ENCODE measurements at places on chromosomes 2 and 18.

DNA sequence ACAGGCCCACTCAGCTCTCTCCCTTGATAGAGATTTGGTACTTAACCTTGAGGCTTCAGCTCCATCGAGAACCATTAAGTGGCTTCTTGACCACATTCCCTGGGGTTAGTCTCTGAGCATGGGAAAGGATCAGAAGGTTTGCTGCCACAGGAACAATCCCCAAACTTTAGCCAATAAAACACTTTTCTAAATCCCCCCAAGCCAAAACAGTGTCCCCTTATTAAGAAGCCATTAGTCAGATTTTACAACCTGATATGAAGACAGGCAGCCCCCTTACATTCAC lies 37.7 kb upstream of the SLC8A1 start:
- no peak for DNase-seq

DNA sequence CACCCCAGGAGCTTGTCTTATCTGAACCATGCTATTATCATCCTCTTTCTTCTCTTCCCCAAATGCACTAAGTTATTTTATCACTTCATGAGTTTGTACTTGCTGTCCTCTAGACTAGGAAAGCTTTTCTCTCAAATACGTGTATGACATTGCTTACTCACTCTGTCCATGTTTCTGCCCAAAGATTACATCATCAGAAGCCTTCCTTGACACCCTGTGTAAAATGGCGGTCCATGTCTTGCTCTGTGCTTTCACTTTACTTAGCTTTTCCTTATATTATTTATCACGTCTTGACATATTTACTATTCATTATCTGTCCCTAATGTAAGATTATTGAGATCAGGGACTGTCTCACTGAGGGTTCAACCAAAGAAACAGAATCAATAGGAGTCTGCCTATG lies 196.1 kb upstream of the ZEB2 start:
- DNase-seq = no peak

GRCh38 chr2:55452879-55453278 lies 33.2 kb upstream of the CCDC88A start:
- DNase-seq = no peak

DNA sequence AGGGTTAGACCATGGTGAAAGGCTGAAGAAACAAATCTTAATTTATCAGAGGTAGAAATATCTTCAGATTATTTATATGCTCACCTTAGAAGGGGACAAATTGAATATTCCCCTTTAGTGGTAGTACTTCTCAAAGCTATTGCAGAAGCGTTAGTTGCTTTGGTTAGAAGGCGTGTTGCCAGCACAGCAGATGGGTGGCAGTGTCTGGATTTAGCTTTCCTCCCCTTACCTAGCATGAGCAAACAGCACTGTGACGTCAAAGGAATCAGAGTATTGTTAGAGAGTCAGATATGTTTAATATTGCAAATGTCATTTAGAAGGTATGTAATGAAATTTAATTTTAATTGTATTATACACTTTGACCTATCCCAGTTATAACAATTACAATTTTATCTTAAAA lies 27.2 kb upstream of the GALR1 start:
- DNase-seq = no peak

DNA sequence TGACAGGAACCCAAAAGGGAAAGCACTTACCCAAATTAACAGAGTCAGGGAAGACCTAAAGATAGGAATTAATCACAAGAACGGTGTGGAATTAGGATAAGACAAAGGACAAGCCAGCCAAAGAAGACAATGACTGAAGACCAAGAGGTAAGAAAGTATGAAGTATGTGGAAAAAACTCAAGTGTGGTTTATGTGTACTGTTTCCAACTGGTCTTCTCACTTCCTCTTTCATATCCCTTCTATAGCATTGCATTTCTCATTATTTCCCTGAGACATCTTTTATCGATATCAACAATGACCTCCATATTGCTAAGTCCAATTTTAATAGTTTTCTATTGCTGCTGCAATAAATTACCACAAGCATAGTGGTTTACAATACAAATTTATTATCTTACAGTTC lies 313.5 kb upstream of the SLC39A10 start:
- no peak for DNase-seq

- peak; percentile 83 for DNase-seq
Measured at GRCh38 chr18:24118750-24119577, 19.9 kb upstream of the CABYR start.

DNA sequence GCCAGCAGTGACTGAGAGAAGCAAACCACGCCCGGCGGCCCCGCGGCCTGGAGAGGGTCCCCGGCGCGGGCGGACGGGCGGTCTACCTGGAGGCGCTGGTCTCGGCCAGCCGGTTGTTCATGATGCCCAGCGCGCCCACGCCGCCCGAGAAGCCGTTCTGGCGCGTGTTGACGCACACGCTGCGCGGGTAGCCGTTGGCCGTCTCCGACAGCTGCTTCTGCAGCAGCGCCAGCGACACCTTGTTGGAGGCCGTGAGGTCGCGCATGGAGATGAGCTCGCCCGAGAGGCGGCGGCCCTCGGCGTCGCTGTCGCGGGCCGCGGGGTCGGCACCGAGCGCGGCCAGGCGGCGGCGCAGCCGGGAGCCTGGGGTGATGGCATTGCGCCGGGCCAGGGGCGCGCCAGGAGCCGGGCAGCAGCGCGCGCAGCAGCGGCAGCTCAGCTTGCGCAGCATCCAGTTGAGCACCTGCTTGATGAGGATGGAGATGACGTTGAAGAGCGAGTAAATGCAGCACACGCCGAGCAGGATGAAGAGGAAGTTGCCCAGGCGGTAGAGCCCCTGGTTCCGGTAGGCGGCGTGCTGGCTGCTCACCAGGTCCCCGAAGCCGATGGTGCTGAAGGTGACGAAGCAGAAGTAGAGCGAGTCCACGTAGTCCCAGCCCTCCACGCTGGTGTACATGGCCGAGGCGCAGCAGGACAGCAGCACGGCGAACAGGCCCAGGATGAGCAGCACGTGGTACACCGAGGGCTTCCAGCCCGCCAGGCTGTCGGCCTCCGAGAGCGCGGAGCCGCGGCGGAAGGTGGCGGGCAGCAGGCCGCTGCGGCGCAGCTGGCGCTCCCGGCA lies 118.1 kb downstream of the MSH2 start:
- DNase-seq = peak; percentile 80

- no peak for DNase-seq
Measured at GRCh38 chr2:76711490-76711889, 810.7 kb downstream of the LRRTM4 start.

DNA sequence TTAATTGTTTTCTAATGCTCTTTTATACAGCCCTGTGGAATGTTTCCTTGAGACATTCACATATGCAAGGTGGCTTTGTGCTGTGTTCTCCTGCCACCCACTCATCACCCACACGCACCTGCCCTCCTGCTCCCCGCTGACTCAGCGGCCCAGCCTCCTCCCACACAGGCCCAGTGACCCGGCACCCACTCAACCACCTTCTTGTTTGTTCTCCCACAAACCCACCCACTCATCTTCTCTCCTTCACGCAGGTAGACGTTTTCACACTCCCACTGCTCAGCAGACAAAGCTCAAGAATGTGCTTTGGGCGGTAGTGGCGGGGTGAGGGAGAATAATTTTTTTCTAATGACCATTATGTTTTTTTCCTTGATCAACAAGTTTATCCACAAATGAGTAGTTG lies 28.6 kb upstream of the NEMP2 start:
- peak; percentile 15 for DNase-seq

DNA sequence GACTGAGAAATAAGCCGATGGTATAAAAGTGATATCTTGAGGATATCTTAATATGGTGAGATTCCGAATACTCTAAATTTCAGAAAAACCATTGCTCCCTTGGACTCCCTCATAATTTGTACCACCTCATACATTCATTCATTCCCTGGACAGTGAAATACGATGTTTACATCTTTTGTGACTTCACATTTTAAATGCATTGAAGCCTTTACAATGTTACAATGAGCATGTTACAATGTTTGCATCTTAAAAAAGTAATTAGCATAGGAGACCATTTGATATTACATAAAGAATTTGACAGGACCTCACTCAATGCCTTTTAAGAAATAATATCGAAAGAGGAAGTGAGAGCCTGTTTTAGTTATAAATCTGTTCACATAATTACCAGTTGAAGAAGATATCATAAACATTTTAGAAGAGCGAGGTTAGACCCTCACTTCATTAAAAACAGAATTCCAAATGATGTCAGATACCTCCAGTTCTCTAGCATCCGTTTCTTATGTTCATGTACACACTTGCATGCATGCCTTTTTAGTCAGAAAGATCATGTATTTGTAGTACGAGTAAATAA lies 372.0 kb downstream of the ARHGAP15 start:
- DNase-seq = no peak

GRCh38 chr2:227888289-227888688 lies 16.9 kb downstream of the DAW1 start:
- no peak for DNase-seq

- peak; percentile 75 for DNase-seq
Measured at GRCh38 chr2:127829845-127830246, 18.9 kb upstream of the WDR33 start.

DNA sequence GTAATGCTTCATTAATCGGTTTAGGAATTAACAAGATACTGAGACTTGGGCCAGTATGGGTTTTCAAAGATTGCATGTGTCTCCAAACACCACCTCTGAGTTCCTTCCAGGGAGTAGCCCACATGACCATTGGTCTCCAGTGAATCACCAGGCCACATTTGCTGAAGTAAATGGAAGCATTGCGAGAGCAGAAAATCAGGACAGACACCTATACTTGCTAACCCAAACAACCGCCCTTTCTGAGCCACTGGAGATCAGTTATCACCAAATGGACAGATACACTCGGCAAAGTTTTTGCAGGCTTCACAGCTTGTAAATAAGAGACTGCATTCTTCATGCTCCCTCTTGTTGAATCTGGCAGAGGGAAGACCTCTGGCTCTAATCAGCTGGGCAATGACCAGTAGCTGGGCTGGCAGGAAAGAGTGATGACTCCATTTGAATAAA lies 40.9 kb downstream of the GATA6 start:
- DNase-seq = no peak

GRCh38 chr2:236627841-236628240 lies 58.2 kb downstream of the ACKR3 start:
- DNase-seq = no peak

- DNase-seq = no peak
Measured at GRCh38 chr18:45363196-45363595, 252.1 kb upstream of the SLC14A2 start.

GRCh38 chr2:238930216-238930615 lies 82.3 kb downstream of the TWIST2 start:
- DNase-seq = no peak

DNA sequence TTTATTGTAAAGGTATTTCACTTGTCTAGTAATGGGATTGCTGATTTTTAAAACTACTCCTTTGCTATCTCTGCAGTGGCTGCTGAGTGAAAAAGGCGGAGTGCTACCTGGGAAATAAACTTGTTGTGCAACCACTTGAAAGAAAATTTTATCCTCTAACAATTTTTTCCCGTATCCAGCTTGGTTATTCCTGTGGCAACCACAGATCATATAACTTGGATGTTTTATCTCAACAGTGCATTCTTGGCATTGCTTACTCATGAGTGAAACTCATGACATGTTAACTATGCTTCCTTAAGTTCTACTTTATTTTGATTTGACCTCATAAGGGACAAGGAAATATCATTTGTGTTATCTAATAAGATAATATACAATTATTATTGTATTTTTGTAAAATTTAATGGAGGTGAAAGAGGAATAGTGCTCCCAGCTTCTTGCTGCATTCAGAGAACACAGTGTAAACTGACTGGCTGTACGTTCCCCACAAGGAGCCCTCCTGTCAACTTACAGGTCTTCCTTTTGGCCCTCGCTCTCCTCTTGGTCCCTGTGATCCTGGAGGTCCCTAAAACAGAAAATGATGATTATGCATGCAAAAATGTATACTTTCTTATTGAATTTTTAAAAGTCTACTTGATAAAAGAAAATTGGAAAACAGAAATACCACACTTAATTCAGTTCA lies 82.7 kb downstream of the COL5A2 start:
- DNase-seq = no peak

DNA sequence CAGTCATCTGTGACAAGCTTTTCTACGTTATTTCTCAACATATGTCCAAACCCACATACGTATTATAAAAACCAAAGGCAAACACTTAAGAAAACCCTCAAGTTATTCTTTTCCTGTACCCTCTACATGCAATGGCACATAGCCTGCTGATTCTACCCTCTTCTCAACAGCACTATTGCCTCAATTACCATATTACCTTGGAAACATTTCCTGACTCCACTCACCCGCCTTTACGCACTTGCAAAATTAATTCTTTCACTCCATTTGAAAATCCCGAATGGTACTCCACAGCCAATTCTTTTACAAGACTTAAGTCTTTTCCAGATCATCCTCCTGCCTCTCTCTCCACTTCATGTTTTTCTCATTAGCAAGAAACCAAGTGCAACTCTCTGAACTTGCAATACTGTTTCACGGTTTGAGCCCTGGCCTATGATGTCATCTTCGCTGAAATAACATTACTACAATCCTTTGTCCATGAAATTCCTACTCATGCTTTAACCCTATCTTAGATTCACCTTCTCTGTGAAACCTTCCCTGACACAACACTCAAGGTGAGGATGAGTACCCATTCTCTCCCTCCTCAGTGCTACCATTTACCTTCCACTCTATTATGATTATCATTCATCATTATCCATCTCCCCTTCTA lies 29.0 kb downstream of the SESTD1 start:
- DNase-seq = no peak

DNA sequence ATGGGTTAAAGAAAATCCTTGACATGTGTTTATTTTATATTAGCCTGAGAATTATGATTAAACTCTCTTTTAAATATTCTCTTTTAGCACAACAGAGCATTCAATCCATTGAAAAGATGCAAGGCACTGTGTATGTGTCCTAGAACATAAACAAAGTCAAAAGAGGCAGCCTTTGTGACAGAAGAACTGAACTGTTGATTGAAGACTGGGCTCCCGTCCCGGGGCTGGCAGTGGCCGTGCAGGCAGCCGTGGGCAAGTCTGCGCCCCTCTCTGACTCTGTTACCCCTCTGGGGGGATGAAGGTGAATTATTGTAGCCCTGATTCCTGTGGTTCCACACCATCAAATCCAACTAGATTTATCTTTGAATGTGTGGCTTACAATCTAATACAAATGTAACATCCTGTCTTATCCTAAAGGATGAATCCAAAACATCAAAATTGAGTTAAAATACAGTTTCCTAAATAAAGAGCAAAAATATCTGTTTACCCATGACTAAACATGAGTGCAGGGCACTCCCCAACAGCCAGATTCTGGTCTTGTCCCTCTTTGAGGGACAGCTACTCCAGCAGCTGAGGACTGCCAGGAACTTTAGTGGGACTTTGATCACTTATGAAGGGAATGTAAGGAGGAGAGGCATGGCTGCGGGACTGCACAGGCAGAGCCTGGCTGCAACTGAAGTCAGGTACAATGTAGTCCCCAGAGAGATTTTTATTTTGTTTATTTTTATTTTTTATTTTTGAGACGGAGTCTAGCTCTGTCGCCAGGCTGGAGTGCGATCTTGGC lies 37.3 kb upstream of the SH3BP4 start:
- DNase-seq = no peak

DNA sequence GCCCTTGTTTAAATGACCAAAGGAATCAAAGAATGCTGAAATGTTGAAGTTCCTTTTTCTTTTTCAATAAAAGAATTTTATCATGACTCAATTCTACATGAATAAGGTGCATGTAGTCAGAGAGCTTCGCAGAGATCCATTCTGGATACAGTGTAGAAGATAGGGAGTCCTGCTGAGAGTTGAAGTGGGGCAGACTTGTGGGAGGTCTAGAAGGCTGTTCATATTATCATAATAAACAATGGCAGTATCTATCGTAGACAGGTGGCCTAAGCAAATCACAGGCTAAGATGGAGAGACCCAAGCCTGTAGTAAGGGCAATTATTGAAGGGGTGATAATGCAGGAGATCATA lies 1322.0 kb upstream of the CELF4 start:
- DNase-seq = no peak

Measured in CD4-positive, alpha-beta T cell treated with Interleukin-10 for 1 hour (primary cell).